ENCODE measurements at places on chromosomes 16 and 17.

GRCh38 chr17:29613352-29613837 is 9.3 kb downstream of the CORO6 start:
- peak; percentile 93 for DNase-seq

DNA sequence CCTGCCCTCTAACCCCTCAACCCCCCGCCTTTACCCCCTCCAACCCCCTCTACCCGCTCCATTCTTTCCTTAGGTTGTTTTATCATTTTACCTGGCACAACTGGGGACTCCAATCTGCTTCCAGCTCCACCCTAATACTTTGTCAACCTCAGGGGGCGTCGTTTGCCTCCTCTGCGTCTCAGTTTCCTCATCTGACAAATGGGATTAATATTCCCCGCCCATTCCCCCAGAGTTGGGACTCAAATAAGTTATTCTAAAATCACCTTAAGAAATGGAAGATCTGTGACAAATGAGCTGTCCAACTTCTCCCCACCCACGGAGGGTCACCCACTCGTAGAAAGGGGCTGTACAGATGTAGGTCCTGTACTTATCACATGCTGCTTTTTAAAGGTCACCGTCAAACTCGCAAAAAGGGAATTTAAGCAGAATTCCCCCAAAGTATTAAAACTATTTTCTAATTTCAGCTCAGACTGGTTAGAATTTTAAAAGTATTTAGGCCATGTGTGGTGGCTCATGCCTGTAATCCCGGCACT is 40.6 kb upstream of the CPNE2 start:
- DNase-seq, result no peak

DNA sequence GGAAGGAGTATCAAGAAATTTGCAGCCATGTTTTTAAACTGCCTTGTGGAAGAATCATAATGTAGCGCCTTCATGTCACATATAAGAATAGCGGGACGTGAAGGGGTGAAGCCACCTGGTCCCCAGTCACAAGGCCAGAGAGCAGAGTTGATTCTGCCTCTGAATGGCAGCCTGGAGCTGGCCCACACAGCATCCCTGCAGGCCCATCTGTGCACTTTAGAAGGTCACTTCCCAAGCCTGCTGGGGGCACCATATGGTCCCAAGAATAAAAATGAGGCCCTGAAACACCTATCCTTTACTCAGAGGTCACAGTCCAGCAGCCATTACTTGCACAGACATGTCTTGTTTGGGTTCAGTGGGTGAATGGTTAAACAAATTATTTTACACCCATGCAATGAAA is 15.0 kb downstream of the CD300E start:
- DNase-seq, result no peak

DNA sequence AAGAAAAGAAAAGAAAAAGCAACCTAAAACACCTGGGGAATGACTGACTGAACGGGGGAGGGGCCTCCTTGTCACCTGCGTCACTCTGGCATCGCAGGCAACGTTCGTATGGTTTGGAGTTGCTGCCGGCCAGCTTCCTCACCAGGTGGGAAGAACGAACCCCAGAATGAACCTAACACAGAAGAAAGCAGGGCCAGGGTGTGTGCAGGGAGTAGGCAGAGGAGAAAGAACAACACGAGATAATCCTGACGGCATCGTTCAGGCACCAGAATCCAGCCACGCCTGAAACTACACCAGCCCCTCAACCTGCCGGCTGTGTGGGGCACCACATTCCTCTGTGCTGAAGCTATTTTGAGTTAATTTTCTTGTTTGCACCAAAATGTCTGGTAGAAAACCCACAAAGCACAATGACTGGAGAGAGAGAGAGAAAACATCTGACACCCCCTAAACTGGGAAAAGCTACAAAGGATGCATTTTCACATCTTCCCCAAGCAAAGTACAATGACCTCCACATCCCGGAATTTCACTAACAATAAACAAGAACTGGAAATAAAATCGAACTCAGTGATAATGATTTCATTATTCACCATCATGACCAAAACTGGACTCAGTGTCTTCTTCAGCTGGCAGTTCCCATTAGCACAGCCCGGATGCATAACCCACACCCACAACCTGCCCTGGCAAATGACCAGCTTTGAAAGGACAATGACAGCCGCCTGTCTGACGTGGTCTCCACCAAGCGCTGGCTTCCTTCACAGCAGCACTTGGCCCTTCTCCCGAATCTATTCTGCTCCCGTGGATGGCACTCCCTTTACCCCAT is 23.6 kb downstream of the RAB40B start:
- no peak for DNase-seq

- no peak for DNase-seq
Measured at GRCh38 chr16:46730126-46730525, 18.0 kb downstream of the MYLK3 start.

GRCh38 chr16:17404941-17405689 is 65.6 kb downstream of the XYLT1 start:
- no peak for DNase-seq

DNA sequence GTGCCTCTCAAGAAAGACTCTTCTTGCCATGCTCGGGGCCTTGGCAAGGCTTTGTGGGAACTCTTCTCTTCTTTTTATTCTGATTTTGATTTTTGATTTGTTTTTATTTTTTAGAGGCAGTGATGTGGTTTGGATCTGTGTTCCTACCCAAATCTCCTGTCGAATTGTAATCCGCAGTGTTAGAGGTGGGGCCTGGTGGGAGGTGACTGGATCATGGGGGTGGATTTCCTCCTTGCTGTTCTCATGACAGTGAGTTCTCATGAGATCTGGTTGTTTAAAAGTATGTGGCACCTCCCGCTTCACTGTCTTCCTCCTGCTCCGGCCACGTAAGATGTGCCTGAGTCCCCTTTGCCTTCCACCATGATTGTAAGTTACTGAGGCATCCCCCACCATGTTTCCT is 281.4 kb downstream of the CPPED1 start:
- DNase-seq, result no peak

- DNase-seq, result peak; percentile 44
Measured at GRCh38 chr16:22192261-22193062, 13.6 kb upstream of the EEF2K start.

DNA sequence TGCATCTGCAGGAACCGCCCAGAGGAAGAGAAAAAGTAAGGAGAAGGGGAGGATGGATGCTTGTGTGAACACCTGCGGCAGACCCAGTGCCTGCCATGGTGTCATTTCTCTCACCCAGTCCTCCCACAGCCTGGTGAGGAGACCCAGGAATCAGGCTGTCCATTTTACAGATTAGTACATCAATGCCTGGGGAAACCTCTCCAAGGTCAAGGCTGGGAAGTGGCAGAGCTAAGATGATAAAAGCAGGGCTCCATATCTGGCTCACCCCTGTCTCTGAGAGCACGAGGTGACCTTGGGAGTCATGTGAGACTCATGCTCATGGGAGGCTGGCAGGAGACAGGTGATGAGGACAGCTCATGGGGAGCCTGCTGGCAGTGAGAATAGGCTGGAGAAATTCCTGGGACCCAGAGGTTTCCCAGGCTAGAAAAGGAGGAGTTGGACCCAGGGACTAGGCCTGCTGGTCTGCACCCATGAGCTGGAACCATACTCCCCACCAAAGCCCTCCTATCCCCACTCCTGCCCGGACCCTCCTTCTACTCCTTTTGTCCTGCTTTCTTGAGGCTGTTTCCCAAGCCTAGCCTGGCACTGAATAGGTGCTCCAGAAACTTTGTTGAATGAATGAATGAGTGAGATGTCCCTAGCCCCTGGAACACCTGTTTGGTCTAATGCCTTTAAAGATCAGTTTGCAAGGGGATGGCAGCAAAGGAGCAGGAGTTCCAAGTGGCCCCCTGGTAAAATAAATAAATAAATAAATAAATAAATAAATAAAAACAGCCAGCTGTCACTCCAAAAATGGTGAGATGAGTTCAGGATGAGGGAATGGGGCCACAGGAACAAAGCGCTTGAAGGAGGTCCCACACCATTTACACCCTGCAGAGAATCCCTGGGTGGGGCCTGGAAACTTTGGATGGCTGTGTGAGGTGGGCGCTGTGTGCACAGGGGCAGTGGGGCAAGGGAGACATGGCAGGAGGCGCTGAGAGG is 1.6 kb downstream of the ZNF629 start:
- DNase-seq, result no peak

DNA sequence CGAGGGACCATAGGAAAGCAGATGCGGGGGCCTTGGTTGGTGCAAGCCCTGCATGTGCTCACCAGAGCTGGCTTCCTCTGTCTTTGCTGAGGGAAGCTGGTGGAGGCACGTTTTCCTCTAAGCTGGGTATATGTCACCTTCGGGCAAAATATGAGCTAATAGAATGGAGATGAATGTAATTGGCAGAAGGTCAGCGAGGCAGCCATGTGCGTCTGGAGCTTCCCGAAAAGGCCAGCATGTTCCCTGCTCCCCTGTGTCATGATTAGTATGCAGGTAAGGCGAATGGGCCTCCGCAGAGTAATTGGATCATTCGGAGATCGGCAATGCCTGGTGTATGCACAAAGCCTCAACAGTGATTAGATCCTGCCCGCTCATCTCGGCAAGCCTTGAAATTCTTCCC is 806.2 kb upstream of the EEF2KMT start:
- no peak for DNase-seq

- no peak for DNase-seq
Measured at GRCh38 chr17:19271780-19272357, 34.7 kb downstream of the EPN2 start.

DNA sequence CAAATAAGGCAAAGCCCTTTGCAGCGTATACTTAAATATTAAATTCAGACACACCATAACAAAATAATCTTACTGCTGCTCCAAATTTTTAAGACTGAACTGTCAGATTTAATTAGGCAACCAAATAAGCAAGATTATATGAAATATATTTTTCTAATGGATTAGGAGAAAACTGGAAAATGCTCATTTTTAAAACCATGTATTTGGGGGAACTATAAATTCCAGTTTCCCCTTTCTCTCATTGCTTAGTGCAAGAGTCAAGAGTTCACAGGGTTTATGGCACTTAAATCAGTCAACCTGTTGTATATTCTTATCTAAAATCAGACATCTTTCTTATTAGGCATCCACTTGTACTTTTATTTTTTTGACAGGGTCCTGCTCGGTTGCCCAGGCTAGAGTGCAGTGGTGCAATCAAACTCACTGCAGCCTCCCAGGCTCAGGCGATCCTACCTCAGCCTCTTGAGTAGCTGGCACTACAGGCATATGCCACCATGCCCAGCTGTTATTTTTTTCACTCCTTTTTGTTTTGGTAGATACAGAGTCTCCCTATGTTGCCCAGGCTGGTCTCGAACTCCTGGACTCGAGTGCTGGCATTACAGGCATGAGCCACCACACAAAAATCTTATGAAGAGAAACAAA is 2.1 kb upstream of the KANSL1 start:
- no peak for DNase-seq

- peak; percentile 48 for DNase-seq
Measured at GRCh38 chr16:15434425-15435215, at the start of gene BMERB1. BMERB1 (plus strand) TSS chr16:15434588; CDS start chr16:15434654, 66 bp downstream.

GRCh38 chr17:74268558-74268957 is 5.5 kb upstream of the DNAI2 start:
- DNase-seq, result no peak

DNA sequence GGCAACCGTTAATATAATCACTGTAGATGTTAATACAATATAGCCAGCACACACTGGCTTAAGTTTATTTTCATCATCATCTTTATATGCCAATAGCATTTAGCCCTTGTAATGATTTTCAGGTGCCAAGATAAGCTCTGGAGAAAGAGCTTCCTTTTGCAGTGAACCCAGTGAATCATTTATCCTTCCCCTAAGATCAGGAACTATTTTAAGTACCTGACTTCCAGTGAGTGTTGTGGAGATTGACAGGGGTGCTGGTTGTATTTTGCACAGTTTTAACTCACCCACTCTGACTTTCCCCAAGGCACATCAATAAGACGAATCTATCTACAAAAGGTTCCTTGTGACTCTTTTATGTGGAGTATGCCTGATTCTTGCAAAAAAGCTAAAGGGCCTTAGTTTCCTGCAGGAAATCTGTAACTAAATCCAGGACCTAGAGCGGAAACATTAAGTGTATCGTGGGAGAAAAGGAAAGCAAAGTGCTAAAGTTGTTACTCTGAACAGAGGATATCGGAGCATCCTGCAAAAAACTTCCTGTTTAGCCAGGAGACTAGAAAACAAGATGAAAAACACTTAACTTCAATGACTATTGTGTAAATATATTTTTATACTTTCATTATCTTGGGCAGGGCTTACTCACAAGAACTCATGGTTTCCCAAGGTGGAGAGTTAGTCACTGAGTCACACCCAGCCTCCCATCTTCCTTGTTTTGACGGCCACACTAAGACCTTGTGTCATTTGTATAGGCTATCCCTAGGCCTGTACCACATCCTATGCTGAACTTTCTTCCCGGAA is 183.6 kb downstream of the MAP2K6 start:
- no peak for DNase-seq

DNA sequence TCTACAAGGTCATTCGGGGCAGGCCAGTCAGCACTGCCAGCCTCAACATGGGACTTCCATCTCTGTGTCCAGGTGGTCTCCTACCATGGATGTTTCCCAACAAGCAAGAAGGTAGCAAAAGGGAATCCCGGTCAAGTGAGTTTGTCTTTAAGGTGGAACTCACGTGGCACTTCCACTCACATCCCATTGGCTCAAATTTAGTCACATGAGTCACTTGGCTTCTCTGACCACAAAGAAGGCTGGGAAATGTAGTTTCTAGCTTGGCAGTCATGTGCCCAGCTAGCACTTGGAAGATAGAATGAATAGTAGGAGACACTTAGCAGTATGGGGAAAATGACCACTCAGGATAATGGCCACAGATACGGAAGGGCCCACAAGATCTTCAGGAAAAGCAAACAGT is 106.6 kb downstream of the AIPL1 start:
- DNase-seq, result no peak
